T-helper 17 cell (primary cell): ENCODE measurements at places on chromosomes 6 and 20.

GRCh38 chr6:115053169-115053860, 710.5 kb upstream of the HS3ST5 start:
- DNase-seq: no peak

DNA sequence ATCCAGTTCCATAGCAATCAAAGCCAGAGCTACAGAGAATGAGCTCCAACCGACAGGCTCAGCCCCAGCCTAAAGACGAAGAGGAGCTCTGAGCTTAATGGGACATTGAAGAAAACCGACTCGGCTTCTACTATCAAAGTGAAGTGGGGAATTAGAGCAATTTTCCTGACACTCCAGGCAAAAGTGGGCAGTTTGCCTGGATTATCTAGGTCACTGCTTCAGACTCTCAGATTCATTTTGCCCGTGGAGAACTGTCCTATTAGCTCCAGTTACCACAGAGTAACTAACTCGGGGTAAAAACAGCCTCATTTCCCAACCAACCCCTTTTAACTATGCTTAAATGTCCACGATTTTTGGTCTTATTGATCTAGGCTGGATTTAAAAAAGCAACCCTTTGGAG, 592.1 kb upstream of the NRSN1 start:
- DNase-seq: no peak

- no peak for DNase-seq
Measured at GRCh38 chr20:11266571-11266970, 592.8 kb upstream of the JAG1 start.

DNA sequence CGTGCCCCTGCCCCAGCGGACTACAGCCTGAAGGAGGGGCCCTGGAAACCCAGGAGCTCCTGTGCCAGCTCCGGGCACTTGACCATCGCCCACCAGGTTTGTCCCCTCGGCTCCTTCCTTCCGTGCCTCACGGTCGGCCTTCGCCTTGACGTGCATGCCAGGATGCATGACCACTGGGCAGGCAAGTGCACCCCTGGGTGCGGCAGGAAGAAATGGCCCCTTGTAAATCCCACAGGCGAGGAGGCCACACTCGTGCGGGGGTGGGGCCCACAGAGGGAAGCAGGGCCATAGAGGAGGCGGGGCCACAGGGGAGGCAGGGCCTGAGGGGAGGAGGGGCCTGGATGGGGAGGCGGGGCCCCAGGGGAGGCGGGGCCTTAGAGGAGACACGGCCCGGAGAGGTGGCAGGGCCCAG, 81.7 kb downstream of the YTHDF1 start:
- no peak for DNase-seq

DNA sequence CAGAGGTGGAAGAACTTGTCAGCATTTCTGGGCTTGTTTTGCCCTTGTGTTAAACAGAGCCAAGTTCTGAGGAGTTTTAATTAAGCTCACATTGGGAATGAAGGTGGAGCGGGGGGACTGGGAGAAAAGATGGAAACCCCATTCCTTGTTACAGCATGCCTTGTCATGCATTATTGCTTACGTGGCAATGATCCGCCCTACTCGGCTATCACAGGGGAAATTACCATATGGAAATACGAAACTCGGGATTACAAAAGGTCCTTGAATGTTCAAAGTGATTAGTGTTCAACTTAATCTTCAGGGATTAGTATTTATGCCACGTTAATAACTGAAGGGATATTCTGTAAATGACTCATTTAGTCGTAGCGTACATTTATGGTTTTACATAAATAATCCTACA, 86.4 kb downstream of the MAP3K7 start:
- DNase-seq: no peak

- DNase-seq: no peak
Measured at GRCh38 chr20:62994869-62995281, 11.9 kb downstream of the BHLHE23 start.

- DNase-seq: no peak
Measured at GRCh38 chr6:3305831-3306230, 47.1 kb downstream of the PSMG4 start.

GRCh38 chr6:154763650-154764049, 30.4 kb downstream of the SCAF8 start:
- DNase-seq: no peak

- no peak for DNase-seq
Measured at GRCh38 chr6:79943133-79943532, 4.2 kb downstream of the ELOVL4 start.

DNA sequence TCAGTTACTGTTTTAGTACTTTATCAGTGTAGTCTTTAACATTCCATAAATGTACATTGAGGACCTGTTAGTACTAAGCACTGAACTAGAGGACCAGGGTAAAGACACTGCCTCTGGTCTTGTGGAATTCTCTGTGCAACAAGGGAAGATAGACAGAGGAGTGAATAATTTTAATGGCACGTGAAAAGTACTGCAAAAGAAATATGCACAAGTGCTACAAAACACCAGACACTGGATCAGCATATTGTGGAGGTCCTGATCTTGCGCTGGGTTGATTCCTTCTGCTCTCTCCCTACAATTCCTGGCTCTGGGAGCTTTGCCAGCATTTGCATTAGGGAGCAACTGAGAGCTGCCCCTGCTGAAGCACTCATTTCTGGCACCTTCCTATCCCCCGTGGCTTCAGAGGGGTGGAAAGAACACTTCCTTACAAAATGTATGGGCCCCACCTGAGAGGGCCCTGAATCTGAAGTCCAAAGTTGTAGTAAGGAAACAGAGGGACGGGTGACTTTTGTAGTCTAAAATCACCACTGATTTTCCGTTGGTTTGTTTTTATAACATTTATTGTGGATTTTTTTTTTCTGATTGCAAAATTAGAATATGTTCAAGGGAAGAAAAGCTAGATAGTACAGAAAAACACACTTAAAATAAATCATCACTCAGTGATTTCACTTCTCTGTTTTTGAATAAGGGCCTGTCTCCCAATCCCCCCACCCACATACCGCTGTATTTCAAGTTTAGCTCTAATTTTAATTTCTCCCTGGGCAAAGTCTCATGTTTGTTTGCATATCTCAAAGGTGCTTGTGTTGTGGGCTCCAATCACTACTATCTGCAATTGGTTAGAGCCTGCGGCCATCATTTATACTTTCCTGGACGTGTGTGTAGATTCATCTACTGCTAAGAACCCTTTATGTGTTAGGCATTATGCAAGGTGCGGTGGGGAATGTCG, 4.9 kb downstream of the PKIG start:
- DNase-seq: no peak

GRCh38 chr6:75579951-75580350, 21.7 kb upstream of the SENP6 start:
- DNase-seq: no peak

- no peak for DNase-seq
Measured at GRCh38 chr20:23125159-23125558, 39.0 kb upstream of the CD93 start.

DNA sequence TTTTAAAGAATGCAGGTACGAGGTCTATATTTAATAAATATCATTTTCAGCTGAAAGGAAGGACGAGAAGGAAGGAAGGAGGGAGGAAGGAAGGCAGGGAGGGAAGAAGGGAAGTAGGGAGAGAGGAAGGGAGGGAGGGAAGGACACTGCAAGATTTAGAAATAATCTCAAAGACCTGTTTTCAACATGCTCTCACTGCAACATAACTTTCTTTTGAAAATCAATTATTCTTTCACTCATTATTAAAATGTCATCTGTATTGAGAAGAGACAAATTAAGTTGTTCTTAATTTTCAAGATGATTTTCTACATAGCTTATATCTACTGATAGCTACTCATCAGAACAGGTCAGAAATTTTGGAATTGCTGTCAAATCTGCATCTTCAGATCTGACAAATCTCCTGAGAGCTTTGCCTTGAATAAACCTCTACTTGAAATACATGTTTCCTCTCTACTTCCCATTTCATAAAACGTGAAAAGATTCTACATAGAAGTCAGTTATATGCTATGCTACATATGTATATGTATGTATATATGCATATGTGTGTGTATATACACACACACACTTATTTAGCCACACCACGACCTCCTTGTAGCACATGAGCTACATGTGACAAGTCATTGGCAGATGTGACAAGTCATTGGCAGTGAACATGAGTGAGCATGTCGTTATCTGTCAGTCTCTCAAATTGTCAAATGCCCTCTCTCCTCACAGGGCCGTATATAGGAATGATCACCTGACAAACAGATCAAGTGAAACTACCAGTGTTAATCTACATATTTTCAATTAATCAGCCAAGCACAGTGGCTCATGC, 241.6 kb downstream of the LY86 start:
- no peak for DNase-seq

DNA sequence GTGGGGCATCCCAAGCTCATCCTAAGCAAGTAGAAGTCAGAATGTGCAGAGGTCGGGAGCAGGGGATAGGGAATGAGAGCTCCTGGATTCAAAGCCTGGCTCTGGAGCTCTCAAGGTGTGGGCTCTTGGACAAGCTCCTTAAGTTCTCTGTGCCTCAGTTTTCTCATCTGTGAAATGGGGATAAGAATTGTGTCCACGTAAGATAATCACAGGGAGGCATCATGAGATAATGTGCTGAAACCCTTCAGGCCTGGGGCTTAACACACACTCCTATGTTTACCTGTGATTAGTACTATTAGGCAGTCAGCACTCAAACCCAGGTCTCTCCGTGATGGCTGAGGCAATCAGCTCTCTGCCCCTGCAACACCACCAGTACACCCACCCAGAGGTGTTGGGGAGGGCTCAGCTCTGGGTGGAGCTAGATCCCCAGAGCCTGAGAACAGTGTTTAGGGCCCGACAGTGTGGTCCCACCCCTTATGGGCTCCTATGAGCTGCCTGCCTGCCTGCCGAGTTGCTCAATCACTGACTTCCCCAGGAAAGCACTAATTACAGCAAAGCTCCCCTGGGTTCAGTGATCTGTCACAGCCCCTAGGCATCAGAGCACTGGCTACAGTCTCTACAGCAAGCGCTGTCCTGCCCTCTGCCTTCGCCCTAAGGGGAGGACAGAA, 6.3 kb upstream of the SIRPA start:
- DNase-seq: no peak

- no peak for DNase-seq
Measured at GRCh38 chr6:38198219-38198618, 378.7 kb downstream of the ZFAND3 start.

GRCh38 chr6:3898265-3898994, 49.3 kb downstream of the FAM50B start:
- no peak for DNase-seq

- no peak for DNase-seq
Measured at GRCh38 chr20:10315138-10315537, 96.5 kb downstream of the SNAP25 start.

- no peak for DNase-seq
Measured at GRCh38 chr20:50572938-50573777, 63.0 kb downstream of the PTPN1 start.

- no peak for DNase-seq
Measured at GRCh38 chr6:108170332-108171290, 4.8 kb downstream of the NR2E1 start.

DNA sequence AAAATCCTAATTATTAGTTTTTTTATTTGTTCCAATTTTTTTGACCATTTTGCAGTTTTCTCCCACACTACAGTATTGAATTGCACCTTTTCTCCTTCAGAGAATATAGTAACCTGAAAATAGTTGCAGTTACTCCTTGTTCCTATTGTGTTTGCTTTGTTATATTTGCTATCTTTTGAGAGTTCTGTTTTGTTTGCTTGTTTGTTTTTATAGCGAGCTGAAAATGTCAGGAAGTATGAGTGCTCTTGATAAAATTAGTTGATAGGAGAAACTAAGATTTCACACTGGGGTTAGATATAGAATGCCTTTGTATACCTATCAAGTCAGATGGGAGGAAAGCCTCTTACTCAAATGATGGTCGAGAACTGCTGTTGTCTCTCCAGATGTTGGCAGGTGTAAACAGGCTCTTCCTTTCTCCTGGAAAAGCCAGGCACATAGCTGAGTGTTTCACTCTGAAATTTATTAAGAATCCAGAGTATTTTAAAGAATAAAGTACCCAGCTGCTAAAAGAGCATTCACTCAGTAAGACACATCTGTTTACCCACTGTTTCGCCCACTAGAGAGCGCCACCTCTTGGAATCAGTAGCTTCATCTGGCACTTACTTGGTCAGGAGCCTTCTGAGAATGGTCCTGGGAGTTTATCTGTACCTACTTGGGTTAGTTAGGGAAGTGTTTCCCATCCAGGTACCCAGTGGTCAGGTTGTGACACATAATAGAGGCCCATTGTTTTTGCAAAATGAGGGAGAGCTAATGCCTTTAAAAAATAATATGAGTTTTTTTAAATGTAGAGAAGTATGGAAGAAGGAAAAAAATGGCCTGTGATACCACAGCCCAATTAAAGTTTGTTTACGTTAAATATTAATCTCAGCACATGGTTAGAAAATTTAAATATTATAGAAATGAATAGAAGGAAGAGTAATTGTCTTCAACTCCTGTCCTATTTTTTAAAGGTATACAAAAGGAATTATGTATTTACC, 11.2 kb downstream of the NT5DC1 start:
- no peak for DNase-seq

- no peak for DNase-seq
Measured at GRCh38 chr6:44668391-44668930, 281.0 kb downstream of the CDC5L start.

DNA sequence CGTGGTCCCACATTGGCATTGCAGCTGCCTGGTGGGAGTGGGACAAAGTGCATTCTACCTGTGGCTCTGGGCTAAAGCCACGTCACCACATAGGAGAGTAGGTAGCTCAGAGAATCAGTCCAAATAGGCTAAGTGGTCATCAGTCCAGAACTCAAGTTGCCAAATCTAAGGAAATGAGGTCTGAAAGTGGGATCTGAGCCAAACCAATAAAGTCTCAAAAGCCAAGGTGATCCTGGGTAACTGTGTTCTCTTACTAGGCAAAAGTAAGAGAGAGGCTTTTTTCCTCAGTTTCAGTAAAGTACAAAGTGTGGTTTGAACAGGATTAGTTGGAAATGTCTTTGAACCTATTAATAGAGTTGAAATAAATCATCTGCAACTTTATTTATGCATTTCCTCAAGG, 68.6 kb upstream of the CNKSR3 start:
- no peak for DNase-seq

- no peak for DNase-seq
Measured at GRCh38 chr6:27241443-27241842, 6.1 kb upstream of the PRSS16 start.

DNA sequence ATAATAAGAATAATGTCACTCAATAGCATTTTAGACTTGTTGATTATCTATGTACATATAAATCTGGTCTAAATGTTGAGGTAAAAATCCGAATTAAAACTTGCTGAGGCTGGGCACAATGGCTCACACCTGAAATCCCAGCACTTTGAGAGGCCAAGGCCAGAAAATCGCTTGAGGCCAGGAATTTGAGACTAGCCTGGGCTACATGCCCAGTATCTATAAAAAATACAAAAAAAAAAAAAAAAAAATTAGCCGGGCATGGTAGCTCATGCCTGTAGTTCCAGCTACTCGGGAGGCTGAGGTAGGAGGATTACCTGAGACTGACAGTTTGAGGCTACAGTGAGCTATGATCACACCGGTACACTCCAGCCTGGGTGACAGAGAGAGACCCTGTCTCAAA, 34.2 kb upstream of the SUPT3H start:
- no peak for DNase-seq

DNA sequence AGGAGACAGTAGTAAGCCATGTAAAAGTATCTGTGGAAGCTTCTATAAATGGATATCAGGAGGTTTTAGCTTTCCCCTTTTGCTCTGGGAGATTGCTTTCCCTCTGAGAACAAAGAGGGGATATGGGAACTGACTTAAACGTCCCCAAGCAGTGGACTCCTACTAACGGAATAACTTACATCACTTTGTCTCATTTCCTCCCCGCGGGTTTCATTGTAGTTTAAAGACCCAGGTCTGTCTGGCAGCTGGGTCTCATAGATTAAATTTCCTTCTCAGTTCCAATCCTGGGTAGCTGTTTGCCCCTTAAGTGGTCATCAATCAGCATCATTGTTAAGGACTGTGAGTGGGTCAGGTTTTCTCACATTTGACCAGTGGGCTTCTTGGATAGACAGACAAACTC, 68.7 kb downstream of the PLAGL1 start:
- DNase-seq: no peak

- DNase-seq: no peak
Measured at GRCh38 chr6:102918161-102918560, 1524.7 kb downstream of the GRIK2 start.
